ENCODE measurements at places on chromosomes 5 and 9.

- DNase-seq: no peak
Measured at GRCh38 chr9:74403581-74403980, 93.6 kb upstream of the RORB start.

DNA sequence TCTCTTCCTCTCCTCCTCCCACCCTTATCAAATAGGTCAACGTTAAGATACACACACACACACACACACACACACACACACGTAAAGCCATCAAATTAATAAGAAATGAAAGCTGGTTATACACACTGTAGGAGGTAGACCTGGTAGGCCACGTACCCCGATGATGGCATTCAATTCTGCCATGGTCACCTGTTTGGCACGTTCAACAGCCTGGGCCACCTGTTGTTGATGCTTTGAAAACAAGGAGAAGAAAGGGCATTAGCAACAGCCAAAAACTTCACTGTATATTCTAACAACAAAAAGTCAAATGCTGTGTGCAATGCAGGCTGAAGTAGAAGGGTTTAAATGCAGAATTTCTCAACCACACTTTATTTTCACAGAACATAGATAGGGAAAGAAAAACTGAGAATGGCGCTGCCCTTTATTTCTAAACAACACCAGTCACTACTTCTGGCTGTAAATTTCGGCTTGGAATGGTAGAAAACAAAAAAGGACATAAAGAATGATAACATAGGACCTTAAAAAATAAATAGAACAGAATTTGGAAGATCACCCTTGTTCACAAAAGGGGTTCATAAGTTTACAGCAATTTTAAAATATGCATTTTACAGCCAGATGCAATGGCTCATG, 37.2 kb downstream of the TLE1 start:
- no peak for DNase-seq

DNA sequence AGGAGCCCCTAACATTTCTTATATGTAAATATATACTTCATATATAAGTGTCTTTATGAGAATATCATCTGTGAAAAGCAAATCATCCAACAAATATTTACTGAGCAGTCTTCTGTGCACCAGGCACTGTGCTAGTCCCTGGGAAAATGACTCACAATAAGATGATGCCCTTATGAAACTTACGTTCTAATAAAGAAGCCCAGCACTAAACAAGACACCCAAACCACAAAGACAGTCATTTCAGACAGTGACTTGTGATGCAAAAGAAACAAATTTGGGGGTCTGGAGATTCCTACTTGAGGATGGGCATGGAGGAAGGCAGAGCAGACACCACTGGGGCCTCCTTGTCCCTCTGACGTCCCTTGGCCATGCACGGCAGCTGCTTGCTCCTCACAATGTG, 30.6 kb upstream of the PPP1R2B start:
- no peak for DNase-seq

- DNase-seq: no peak
Measured at GRCh38 chr5:155699385-155699784, 627.6 kb upstream of the SGCD start.

DNA sequence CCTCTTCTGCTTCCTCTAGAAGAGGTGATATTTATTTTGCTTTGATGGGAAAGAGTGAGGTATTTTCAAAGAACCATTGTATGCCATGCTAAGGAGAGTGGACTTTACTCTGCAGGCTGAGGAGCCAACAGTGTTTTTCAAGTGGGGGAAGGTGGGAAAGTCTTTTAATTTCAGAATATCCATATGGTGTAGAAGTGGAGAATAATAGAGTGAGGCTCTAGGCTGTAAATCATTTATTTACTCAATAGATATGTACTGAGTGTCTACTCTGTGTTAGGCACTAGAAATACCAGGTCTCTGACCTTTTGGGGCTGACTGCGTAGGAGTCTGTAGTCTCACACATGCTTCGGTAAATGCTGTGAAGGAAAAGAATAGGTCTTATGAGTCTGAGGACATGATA, 30.7 kb upstream of the TENT2 start:
- no peak for DNase-seq

GRCh38 chr5:174195517-174195916, 150.0 kb downstream of the NSG2 start:
- no peak for DNase-seq

DNA sequence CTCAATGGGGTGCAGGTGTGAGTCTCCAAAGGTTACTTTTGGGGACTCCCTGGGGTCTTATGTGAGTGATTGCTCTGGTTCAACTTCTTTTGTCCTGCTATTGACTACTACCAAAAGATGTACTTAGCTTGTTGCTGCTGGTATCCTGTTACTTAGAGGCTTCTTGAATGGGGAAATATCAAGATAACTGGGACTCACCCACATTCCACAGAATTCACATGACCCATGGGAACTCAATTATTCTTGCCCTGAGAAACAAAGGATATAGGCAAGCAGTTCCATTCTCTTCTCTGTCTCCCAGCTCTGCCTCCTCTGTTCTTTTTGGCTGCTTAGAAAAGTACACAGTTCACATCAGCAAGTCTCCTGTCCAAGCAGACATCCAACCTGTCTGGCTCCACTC, 105.9 kb downstream of the UNC13B start:
- peak; percentile 69 for DNase-seq

DNA sequence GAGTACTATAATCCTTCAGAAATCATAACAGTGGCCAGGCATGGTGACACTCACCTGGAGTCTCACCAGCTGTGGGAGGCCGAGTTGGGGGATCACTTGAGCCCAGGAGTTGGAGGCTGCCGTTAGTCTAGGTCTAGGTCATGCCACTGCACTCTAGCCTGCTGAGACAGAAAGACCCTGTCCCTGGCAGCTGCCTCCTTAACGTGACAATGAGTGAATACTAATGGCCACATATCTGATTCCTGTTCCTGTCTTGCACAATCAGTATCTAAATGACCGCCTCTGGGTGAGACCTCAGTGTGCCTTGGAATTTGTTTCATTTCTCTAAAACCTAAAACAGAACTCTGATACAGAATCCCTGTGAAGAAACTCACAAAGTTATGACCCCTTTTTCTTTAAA, 131.0 kb upstream of the DAB2 start:
- DNase-seq: no peak

GRCh38 chr5:168110384-168110783, 181.1 kb upstream of the WWC1 start:
- DNase-seq: no peak

- DNase-seq: peak; percentile 41
Measured at GRCh38 chr5:107430071-107430625, 240.6 kb downstream of the EFNA5 start.

DNA sequence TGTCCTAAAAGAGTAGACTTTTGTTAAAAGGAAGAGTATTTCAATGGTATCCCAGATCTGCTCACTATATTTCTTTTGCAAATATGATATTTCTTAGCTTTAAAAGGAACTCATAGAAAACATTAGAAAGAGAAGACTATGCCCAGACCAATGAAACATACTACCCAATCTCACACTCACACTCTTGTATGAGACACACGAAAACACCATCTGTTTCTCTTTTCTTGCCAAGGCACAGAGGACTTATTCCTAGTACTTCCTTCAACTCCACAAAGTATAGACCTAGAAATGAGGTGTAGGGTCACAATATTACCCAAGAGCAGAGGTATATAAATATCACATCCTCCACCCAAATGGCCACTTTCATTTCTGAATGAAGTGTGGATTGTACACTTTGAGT, 292.4 kb upstream of the ACO1 start:
- DNase-seq: no peak

- peak; percentile 92 for DNase-seq
Measured at GRCh38 chr9:124286292-124286931, 28.7 kb downstream of the NEK6 start.

DNA sequence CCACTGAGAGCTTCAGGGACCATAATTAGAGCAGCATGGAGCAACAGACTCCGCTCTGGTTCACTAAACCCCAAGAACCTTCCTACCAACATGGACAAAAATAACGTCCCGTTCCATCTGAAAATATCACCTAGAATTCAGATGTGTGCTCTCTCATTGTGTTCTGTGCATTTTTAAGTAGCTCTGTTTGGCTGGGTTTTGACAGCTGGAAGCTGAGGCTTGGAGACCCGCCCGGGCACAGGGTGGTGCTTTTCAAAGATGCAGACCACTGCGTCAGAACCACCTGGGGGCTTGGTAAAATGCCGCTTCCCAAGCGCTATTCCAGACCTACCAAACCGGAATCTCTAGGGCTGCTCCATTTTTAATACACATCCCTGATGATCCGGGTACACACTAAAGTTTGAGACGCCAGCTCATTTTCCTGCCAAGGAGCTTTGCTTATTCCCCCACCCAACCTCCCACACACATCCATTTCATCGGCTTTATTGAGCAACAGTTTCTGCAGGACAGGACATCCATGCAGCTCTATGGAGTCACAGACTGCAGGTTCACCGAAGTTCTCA, 104.8 kb downstream of the GABBR2 start:
- no peak for DNase-seq

Measured in choroid plexus epithelial cell (primary cell).